ENCODE measurements at places on chromosomes 13 and 19. TPM values are rescaled to one million over a fixed set of nuclear protein-coding genes. Genes with fewer than 3 reads are reported as not detected.

- DNase-seq, result no peak
Observed at GRCh38 chr19:41551212-41551610, 24.8 kb upstream of the CEACAM21 start.

GRCh38 chr13:74306496-74306895, 172.3 kb upstream of the KLF12 start:
- no peak for DNase-seq

DNA sequence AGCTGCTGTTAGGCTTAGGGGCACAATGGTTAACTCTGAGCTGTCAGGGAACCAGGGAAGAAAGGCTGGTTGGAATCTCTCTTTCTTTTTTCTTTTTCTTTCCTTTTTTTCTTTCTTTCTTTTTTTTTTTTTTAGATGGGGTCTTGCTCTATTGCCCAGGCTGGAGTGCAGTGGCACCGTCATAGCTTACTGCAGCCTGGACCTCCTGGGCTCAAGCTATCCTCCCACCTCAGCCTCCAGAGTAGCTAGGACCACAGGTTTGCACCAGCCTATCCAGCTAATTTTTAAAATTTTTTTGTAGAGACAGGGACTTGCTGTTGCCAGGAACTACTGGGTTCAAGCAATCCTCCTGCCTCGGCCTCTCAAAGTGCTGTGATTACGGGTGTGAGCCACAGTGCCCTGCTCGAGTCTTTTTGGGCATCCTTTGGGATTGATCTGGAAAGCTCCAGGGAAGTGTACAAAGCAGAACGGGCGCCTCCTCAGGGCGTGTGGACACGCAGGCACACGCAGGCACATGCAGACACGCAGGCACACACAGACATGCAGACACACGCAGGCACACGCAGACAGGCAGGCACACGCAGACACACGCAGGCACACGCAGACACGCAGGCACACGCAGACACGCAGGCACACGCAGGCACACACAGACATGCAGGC, 99.2 kb downstream of the GADD45B start:
- DNase-seq, result no peak

DNA sequence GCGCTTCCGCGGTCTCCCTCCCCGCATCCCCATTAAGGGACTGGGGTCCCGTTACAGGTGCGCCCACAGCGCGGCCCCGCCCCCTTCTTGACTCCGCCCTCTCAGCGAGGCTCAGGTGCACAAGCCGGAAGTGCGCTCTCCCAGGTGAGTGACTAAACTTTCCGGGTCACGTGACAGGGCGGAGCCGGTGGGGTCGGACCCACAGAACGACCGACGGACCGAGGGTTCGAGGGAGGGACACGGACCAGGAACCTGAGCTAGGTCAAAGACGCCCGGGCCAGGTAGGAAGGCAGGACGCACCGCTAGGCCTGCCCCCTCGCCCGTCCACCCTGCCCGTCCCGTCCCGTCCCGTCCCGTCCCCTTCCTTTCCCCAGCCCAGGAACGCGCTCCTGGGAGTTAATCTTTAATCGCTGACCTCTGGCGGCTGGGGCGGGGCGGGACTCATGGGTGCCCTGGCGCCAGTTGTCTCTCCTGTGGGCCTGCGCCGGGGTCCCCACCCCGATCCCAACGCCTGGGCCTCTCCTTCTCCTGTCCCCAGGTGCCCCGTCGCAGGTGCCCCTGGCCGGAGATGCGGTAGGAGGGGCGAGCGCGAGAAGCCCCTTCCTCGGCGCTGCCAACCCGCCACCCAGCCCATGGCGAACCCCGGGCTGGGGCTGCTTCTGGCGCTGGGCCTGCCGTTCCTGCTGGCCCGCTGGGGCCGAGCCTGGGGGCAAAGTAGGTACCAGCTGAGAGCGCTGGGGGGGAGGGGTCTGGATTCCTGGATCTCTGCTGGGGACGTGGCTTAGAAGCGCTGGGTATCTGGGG, at the start of gene CRB3:
CRB3 (plus strand) TSS at position 202 of the 804 bp plus-strand sequence; CDS start at position 633, 431 bp downstream.
- peak; percentile 97 for DNase-seq

GRCh38 chr19:34574704-34575103, 93.1 kb downstream of the WTIP start:
- DNase-seq, result no peak

GRCh38 chr13:36157480-36157879, 26.3 kb upstream of the DCLK1 start:
- DNase-seq, result no peak

DNA sequence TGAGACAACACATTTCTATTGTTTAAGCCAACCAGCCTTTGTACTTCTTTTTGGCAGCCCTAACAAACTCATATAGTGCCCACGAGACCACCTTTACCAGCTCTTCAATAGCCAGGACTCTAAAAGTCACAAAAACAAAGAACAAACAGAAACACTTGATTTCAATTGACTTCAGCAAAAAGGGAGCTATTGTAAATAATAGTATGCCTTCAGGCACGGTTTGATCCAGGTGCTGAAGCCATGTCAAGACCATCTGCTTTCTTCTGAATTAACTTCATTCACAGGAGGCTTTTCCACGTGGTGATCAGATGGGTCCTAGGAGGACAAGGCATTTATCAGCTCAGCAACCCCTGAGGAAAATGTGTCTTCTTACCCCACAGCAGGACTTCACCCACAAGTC, 53.8 kb downstream of the TINCR start:
- DNase-seq, result no peak

- peak; percentile 92 for DNase-seq
Observed at GRCh38 chr19:11355160-11356073, at the start of gene PLPPR2. PLPPR2 (plus strand) TSS chr19:11355432; CDS start chr19:11357674, 2,242 bp downstream.

GRCh38 chr13:104773775-104774174, 1707.6 kb upstream of the SLC10A2 start:
- DNase-seq, result no peak

- no peak for DNase-seq
Observed at GRCh38 chr19:14119644-14120496, 2.3 kb upstream of the PRKACA start.

- DNase-seq, result no peak
Observed at GRCh38 chr19:50310759-50311465, 18.3 kb downstream of the KCNC3 start.

GRCh38 chr13:43848001-43848649, 31.4 kb downstream of the CCDC122 start:
- no peak for DNase-seq

DNA sequence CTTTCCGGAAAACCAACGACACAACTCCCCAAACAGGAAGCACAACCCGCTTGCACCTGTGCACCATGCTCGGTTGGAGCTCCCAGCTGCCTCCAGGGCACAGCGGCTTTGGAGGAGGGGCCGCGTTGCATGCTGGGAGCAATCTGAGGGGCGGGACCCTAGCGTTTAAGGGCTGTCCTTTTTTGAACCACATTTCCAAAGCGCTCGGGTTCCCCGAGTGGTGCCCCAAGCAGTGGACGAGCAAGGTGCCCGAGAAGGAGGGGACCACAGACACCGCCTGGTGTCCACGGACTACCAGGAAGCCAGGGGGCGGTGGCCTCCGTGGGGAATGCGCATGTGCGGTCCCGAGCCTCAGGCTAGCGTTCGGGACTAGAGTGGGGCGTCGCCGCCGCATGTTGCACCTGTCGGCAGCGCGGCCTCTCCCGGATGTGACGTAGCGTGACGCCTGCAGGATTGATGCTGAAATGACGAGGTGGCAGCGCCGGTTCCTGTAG, 11.9 kb upstream of the ZNF57 start:
- DNase-seq, result peak; percentile 85

The SYCN gene
- total RNA-seq, result not detected

The FXYD7 gene
- total RNA-seq, result not detected

The CHST8 gene
- not detected for total RNA-seq

The KIR3DL2 gene
- total RNA-seq, result 0.22 TPM

The ZNF699 gene
- total RNA-seq, result 4.4 TPM

The TEX26 gene
- total RNA-seq, result not detected

The SBNO2 gene
- total RNA-seq, result 58.0 TPM

The TMPRSS9 gene
- total RNA-seq, result not detected

The PLEKHF1 gene
- 6.7 TPM for total RNA-seq

The CCDC194 gene
- total RNA-seq, result 0.53 TPM

The SPRED3 gene
- total RNA-seq, result 0.80 TPM

The CPB2 gene
- not detected for total RNA-seq

The ANKLE1 gene
- 1.9 TPM for total RNA-seq
